ENCODE measurements at places on chromosomes 1 and 21.
A peak's percentile ranks its signal among the peaks of the same experiment; 100 is the strongest.

DNA sequence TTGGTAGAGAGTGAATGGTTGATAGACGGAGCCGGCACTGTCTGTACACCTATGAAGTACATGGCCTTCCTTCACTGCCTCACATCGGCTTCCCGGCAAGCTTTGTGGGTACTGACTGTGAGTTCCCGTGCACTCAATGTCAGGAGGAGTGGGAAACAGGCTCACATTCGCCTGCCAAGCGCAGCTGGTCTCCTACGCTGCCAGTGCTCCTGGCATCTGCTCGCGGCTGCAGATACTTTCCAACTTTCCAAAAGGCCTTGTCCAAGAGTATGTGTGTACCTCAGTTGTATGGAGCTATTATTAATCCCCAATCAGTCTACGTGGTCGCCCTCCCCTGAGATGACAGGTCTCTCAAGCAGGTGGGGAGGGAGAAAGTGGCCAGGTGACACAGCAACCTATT is 180.8 kb downstream of the ZSCAN20 start:
- DNase-seq = no peak

DNA sequence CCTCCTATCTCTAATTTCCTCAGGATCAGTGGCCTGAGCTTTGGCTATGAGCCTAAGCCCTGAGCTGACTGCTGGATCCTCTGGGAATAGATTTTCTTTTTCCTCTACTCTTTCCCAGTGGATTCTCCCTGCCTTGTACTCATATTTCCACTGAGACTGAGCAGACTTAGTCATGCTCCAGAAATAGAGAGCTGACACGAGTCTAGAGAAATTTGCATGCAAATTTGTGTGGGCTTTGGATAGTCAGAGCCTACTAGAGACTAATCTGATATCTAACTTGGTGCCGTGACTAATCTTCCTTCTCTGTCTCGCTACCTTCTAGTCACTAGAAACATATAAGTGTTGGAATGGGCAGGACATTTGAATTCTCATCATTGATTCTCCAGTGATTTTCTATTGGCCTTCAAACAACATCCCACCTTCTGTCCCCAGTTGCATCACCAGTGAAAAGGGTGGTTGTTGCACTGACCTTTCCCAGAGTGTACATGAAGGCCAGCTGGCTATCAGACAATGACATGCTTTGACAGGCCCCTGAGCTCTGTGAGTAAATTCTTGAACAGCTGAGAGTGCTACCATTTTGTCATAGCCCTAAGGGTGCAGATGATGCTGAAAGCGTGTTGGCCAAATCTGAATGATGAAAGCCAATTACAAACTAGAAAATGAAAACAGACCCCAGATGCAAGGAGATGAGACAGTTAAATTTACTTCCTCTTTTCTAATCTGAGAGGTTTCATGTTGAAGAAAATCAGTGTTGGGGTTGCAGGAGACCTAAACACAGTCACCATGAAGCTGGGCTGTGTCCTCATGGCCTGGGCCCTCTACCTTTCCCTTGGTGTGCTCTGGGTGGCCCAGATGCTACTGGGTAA is at the start of gene FCRLA:
FCRLA (plus strand) TSS at position 748 of the 866 bp plus-strand sequence; CDS start at position 784, 36 bp downstream.
- peak; percentile 86 for DNase-seq

- DNase-seq = no peak
Observed at GRCh38 chr1:205350124-205350523, 6.6 kb downstream of the KLHDC8A start.

GRCh38 chr1:170791941-170792340 is 128.0 kb downstream of the PRRX1 start:
- no peak for DNase-seq

GRCh38 chr1:12435639-12436344 is 182.2 kb downstream of the DHRS3 start:
- no peak for DNase-seq

DNA sequence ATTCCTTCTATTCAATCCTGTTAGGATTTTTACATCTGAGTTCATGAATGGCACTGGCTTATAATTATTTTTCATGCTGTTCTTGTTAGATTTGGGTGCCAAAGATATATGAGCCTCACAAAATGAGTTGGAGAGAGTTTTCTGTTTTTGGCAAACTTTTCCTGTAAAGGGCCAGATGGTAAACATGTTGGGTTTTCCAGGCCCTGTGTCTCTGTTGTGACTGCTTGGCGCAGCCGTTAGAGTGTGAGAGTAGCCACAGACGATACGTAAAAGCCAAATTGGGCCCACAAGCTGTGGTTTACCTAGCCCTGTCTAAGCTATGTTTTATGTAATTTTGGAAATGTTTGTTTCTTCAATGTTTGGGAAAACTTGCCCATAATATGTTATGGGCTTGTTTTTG is 15.6 kb upstream of the CA6 start:
- no peak for DNase-seq
